Brain pericyte (primary cell): ENCODE measurements at places on chromosomes 2 and 18.

DNA sequence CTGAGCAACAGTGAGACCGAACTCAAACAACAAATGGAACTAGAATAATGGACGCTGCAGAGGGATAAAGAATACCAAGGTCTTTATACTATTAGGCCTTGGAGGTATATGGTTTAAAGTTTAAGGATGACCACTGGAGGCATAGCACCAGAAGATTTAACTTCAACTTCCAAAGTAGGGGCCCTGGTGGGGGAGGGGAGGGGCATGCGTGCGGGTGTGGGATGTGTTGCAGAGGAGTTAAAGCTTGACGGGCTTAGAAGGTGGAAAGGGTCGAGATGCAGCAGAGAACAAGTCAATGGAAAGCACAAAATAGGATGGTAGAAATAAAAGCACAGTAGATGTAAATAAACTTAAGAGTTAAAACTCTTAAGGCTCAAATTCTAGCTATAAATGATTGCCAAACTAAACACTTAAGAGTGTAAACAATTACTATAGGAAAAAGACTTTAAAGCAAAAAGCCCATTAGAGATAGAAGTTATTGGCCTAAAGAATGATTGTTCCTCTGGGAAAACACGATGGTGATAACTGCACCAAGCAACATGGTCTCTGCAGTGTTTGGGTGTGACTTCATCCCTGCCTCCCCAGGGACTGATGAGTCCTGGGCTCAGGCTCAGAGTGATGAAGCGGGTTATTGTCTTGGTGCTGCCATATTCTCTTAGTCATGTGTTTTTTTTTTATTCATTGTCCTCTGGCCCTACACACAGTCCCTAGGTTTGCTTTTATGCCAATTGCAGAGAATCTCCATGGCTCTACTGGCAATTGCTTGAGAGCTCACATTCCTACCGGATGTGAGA, 13.0 kb downstream of the RRM2 start:
- no peak for DNase-seq

GRCh38 chr2:235505181-235505741, 11.4 kb downstream of the AGAP1 start:
- no peak for DNase-seq

- no peak for DNase-seq
Measured at GRCh38 chr18:57833441-57834101, 30.5 kb upstream of the ATP8B1 start.

GRCh38 chr2:111708476-111709180, 175.4 kb downstream of the ANAPC1 start:
- DNase-seq = no peak

DNA sequence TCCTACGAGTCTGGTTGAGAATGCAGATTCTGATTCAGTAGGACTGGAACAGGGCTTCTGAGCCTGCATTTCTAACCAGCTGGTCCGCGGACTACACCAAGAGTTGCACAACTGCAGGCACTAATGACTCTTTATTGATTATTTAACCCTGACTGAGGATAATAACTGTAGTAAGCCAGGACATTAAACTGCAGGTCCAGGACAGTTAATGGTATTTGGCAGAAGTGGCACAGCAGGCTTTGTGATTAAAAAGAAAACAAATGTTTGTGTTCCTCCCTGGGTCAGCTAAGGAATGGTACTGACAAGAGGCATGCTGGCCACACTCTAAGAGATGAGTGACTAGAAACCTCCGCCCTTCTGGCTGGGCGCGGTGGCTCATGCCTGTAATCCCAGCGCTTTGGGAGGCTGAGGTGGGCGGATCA, 59.4 kb downstream of the ALPK2 start:
- DNase-seq = no peak

- no peak for DNase-seq
Measured at GRCh38 chr2:239377591-239377990, 23.2 kb downstream of the HDAC4 start.

DNA sequence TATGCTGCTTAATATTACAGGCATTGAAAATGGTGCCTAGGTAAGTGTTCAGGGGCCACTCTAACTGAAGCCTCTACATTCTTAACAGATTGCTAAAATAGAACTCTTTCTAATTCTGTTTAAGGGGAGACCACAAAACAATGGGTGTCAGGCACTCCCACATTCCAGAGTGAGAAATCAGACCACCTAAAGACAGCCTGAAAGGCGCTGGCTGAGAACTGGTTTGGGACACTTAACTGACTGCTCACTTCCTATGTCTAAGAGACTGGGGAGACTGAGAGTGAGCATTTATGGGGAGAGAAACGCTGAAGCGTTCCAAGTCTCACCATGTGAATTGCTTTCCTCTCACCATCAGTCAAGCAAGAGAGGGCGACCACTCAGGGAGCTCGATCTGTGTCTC, 108.8 kb upstream of the ITGB6 start:
- no peak for DNase-seq

GRCh38 chr18:12628706-12629702, 28.9 kb downstream of the SPIRE1 start:
- no peak for DNase-seq

DNA sequence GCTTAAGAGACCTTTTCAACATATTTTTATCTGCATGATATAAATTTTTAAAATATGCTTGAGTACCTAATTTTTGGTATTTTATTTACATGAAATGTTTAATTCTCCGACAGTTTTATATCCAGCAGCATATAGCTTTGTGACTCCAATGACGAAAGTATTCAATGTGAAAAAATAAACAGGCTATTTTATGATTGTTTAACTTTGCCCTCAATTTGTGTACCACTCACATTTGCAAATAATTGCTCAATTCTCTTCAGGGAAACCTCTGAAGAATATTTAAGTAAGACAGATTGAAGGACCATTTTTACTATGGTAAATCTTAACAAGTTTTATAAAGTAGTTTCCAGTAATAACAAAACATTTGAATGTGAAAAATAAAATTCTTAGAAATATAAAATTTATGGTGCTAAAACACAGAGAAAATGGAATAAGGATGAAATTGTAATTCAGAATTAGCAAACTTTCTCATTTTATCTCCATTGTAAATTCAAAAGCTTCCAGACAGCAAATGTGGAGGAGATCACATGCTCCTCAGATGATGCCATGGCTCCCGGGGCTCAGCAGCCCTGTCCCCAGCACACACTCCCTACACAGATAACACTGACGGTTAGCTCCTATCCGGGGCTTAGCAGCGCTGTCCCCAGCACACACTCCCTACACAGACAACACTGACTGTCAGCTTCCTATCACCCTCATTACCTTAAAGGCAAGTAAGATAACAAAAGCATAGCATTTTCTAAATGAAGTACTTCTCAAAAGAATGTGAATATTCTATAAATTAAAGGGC, 39.7 kb downstream of the SH3YL1 start:
- DNase-seq = no peak

GRCh38 chr2:119838179-119838578, 78.5 kb downstream of the PTPN4 start:
- no peak for DNase-seq

DNA sequence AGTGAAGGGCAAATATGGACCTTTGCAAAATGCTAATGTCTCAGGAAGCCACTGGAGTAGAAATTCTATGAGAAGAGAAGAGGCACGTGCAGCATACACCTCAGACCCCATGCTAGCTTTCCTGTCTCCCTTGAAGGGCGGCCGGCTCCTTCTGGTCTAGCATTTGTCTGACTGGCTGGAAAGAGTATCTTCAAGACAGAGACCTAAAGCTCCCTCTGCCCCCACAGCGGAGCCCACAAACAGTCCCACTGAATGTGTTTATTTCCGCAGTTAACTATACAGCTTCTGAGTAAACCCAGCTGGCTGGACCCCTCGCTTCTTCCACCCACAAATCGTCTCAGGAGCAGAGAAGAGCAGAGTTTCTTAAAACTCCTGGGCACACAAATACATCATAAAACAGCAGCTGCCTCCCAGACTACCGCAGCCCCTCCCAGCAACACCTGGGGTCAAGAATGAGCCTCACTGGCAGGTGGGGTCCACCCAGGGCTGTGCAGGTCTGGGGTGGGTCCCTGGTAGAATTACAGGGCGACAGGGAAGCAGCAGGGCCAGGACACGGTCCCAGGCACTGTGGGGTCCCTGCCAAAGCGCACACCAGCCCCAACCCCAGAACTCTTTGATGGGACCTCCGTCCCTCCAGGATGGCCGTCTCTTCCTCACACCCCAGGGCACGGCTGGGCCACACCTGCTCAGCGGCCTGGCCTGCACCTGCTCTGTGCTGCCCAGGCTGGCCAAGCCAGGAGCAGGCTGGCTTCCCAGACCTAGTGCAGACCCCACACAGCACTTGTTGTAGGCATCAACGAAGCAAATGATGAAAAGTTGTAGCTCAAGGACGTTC, 103.8 kb downstream of the PXDN start:
- DNase-seq = no peak

DNA sequence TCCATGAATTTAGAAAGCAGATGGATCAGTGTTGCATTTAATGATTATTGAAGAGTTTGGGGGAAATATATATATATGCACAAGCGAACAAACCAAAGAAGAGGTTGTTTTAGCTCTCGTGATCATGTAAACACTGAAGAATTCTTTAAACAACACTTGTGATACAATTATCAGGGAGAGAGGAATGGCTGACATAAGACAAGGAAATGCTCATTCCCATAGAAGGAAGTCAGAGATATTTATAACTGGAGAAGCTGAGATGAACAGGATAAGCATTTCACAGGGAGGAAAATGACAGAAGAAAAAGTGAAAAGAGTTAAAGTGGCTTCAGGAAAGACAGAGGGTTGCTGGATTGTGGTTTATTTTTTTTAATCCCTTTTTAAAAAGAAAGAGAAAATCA, 10.6 kb upstream of the COL6A3 start:
- no peak for DNase-seq

DNA sequence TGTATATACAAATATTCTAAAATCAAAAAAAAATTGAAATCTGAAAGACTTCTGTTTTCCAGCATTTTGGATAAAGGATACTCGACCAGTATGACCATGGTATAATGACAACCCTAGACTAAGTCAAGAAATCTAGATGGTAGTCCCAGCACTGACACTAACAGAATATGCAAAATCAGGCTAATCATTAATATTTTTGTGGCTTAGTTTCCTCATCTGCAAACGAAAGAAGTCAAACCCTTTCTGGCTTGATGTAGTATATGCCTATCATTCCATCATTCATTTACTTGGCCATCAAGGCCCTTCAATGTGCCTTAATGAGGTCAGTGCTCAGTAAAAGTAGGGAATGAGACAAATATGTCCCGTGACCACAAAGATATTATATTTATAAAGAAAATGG, 83.5 kb downstream of the NCKAP5 start:
- no peak for DNase-seq

- no peak for DNase-seq
Measured at GRCh38 chr2:66322506-66323260, 112.2 kb upstream of the MEIS1 start.

GRCh38 chr18:31429623-31430022, 17.9 kb upstream of the DSG3 start:
- DNase-seq = no peak

DNA sequence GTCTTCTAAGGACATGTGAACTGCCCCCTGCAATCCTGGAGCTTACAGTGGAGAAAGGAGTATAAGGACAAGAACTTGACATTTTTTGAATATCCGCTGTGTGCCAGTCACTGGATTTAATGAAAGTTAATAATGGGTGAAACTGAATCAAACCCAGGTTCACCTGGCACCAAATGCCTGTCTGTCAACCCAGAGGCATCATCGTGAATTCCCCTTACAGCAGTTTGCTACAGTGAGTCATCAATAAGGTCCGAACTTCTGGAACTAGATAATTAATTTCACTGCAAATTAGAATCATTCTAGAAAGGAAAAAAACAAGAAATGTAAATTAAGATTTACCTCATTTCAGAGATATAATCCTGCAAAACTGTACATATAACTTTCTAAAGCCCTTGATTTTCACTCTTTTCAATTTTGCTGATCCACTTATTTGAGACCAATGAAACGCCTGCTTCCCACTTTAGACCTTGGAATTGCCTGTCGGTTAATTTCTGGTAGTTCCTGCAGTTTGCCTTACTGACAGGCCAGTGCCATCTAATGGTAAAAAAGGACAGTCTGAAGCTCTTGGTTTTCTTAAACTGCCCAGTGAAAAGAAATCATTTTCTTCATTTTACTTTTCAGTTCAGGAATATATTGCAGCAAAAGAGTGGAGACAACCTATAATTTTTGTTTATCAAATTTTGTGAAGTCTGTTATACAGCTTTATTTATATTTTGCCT, 8.2 kb downstream of the DSG2 start:
- DNase-seq = no peak

- no peak for DNase-seq
Measured at GRCh38 chr18:23835506-23835905, 146.3 kb downstream of the LAMA3 start.

GRCh38 chr2:105737980-105738657, 6.6 kb upstream of the NCK2 start:
- no peak for DNase-seq

DNA sequence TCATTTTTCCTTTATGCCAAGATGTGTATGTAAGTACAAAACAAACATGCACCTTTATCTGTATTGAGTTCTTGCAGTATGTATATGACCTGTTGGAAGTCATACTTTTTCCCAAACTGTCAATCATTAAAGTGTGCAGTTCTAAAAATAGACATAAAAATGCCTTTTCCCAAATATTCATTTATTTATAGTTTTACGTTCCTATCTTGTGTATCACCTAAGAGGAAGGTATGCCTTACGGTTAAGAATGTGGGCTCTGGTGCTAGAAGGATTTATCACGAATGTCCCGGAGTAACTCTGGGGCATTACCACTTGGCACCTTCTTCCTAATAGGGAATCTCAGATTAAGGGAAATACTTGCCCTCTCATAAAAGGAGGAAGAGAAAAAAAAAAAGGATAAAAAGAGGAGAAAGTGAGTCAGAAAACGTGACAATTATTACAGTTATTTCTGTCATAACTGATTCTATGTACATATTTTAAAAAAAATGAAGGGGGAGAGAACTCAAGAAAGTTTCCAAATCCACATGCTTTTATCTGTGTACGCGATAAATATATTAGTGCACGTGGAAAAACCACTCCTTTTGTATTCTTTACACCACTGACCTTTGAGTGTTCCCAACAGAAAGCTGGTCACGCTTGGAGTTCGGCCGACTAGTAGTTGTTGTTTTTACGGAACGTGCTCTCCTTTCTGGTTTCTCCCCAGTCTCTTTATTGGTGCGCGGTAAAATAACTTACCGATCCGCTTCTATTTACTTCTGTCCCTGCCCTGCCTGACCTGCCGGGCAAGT, 721 bp downstream of the MCEE start:
- no peak for DNase-seq

DNA sequence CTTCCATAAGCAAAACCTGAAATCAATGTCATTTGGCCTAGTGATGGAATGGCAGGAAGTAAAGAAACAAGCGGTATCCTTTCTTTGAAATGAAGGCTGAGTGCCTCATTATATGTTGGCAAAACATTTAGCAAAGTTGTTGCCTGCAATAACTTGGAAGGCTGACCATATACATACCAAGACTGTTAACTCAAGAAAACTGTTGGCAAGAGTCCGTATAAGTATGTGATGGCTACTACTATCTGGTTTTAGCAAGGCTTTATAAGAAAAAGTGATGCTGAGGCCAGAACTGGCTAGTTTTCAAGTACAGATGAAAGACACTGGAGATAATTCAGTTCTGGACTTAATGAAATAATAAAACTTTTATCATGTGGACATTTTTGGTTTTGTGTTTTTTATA, 356.2 kb downstream of the ZNF521 start:
- DNase-seq = no peak
